Amniotic epithelial cell (primary cell): ENCODE measurements at places on chromosomes 12 and 14.

DNA sequence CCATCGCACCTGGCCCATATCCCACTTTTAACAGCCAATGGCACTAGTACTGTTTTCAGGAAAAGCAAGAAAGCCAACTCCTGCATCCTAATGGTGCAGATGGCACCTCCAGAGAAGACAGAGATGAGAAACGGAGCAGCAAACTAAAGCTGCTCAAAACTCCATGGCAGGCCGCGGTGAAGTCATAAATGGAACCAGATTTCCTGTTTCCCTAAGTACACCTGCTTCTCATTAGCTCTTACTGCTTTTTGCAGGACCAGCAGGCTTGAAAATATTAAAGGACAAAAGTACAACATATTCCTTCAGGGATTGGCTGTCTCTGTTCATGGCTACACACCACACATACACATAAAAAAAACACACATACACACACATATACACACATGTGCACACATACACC lies 36.7 kb upstream of the LGALS3 start:
- no peak for DNase-seq

- DNase-seq: no peak
These were observed 364.1 kb downstream of the EGLN3 start for GRCh38 chr14:33586806-33587205.

DNA sequence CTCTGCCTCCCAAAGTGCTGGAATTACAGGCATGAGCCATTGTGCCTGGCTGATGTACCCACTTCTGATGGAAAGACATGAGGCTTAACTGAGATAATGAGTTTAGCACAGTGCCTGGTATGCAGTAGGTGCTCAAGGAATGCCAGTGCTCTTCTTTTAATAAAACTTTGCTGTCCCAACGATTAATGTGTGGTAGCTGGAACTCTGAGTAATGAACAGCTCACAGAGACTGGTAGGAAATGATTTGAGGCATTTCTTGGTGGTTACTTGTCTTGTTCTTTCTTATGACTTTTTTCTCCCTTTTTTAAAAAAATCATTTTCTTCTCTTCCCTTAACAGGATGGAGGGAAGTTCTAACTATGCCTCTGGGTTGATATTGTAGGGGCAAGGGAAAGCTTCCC lies 235.7 kb upstream of the PWP1 start:
- DNase-seq: peak; percentile 56

DNA sequence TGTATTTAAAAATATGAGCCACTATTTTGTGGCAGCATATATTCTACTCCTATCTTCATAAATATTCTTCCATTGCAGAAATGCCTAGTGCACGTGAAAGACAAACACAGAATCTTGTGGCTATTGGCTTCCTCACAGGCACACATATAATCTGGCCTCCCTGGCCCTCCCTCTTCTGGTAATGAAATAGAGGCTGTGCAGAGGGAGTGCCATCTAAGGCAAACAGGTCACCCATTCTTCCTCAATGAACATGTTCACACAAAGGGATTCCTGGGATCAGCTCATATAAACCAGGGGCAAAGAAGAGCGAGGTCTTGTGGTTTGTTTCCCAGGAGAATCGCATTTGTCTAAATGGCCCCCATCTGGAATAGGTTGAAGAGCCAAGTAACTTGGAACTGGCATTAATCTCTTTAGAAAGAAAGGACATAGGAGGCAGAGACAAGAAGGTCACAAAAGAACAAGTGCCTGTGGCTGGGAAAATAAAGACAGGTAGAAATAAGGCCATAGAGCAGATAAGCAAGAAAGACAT lies 171.6 kb upstream of the PTPRQ start:
- DNase-seq: no peak

GRCh38 chr12:20063116-20063515 lies 305.2 kb upstream of the PDE3A start:
- peak; percentile 70 for DNase-seq

DNA sequence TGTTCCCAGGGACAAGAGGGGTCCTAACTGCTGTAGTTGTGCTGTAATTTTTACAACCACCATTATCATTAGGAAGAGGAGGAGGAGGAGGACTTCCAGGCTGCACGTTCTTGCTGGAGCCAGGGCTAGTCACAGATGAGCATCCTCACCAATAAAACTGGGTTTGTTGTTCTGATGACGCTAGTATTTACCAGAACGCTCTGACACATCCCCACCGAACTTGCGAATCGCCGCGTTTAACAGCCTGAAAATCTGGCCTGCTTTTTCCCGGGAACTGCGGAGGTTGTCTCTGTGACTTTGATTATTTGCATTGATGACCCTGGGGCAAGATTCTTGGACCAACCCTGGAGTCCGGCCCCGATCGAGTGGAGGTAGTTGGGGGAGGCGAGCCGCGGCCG lies 10.2 kb downstream of the TBX5 start:
- no peak for DNase-seq

DNA sequence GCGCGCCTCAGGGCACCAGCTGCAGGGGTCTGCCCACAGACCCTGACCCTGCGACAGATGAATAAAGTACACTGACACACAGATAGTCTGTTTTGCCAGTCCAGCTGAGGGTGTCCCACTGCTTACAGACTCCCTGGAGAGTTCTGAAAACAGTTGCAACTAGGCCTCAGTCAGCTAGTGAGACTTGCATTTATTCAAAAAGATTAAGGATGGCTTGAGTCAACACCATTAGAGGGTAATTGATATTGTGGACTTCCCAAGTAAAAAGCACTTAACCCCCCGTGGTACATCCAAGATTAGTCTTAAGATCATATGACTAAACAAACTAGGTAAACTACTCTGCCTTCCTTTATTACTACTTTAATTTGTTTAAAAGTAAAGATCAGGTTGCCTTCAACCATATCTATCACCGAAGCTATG lies 11.1 kb upstream of the PSEN1 start:
- no peak for DNase-seq

DNA sequence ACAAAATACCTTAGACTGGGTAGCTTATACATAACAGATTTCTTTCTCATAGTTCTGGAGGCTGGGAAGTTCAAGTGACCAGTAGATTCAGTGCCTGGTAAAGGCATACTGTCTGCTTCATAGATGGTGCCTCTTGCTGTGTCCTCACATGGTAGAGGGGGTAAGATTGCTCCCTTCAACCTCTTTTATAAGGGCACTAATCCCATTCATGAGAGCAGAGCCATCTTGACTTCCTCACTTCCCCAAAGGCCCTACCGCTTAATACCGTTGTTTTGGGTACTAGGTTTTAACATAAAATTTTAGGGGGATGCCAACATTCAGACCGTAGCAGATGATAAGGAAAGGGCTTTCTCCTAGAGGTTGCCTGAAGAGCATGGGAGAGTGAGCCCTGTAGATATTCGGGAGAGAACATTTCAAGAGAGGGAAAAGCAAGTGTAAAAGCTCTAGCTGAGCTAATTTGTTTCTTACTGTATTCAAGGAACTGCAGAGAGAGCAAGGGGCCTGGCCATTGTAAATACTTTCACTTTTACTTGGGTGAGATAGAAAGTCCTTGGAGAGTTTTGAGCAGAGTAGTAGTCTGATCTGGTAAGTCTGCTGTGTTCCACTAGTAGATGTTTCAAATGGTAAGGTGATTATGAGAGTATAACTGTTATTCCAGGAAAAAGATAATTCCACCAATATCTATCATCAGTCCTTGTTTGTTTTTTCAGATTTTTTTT lies 27.3 kb downstream of the FRS2 start:
- peak; percentile 58 for DNase-seq
